ENCODE measurements at places on chromosomes 3 and 15.

DNA sequence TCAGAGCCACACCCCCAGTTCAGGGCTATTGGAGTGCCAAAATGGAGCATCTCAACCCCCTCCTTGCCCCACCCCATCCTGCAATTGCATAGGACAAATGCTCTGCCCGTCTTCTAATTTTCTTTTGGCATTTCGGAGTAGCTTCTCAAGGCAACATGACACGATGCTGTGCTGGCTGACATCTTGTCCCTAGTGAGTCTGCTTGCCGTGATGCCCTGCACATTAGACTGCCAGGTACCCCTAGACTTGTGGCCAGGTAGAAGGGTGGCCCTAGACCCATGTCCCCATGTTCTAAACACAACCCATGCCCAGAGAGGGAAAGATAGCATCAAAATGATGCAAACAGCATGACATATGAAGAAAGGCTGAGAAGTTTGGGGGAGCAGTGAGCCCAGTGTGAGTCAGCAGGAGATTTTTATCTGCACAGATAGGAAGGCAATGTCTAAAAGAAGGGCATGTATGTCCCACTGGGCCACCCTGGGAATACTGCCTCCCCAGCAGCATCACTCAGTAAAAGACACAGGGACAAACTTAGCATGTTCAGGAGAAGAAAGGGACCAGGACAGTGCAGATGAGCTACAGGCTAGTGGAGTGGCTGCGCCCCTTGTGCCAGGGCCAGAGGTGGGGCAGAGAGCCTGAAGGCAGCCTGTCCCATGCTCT lies 36.8 kb downstream of the CA12 start:
- no peak for DNase-seq

DNA sequence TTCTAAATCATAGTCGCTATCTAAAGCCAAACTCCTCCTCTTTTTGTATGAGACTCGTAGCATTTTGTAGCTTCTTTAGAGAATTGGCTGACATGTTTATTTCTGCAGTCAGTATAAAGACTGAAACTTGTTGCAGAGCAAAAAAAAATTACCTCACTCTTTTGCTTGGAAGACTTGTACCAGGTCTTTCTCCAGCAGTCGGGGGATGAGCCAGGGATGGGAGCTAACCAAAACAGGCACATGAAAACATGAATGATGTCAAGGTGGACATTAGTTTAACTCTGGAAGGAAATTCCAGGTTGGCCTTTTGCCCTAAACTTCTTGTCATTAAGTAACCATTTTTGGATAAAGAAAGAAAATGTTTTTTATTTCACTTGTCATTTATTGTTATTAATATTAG lies 47.0 kb upstream of the SCAANT1 start:
- no peak for DNase-seq

- no peak for DNase-seq
Observed at GRCh38 chr3:124316034-124316287, 324.0 kb upstream of the ROPN1 start.

DNA sequence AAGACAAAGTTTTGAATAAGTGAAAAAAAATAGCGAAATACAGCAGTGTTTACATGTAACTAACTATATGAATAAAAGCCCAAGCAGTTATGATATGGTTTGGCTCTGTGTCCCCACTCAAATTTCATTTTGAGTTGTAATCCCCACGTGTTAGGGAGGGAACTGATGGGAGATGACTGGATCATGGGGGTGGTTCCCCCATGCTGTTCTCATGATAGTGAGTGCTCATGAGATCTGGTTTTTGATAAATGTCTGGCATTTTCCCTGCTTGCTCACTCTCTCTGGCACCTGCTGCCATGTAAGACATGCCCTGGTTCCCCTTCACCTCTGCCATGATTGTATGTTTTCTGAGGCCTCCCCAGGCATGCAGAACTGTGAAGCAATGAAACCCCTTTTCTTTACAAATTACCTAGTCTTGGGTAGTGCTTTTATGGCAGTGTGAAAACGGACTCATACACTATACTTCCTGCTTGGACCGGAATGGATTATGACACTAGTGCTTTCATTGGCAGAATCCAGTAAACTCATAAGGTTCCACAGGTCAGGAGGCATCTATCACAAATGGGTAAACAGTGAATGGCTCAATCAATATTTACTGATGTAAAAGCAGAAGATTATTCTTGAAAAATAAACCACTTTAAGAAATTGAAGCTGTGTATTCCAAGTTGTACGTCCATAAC lies 192.1 kb downstream of the CBLB start:
- no peak for DNase-seq

DNA sequence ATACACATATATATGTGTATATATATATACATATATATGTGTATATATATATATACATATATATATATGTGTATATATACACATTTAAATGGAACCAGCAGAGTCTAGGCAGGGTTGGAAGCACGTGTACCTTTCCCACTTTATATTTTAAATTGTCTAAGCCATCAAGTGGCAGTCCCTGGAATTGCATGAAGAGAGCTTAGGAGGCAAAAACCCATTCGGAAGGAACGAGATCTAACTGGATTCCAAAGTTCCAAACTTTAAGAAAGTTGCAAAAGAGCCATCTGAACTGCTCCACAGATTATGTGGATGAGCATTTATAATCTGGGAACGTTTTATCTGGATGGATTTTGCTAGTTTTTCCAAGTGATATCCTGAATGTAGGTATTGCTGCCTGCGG lies 186.5 kb downstream of the FOXP1 start:
- DNase-seq, result peak; percentile 79

- no peak for DNase-seq
Observed at GRCh38 chr3:124168271-124168670, 176.3 kb upstream of the ROPN1 start.

GRCh38 chr15:88644741-88645140 lies 5.9 kb downstream of the ISG20 start:
- DNase-seq, result no peak

- no peak for DNase-seq
Observed at GRCh38 chr3:160010578-160010977, 21.9 kb downstream of the IL12A start.

DNA sequence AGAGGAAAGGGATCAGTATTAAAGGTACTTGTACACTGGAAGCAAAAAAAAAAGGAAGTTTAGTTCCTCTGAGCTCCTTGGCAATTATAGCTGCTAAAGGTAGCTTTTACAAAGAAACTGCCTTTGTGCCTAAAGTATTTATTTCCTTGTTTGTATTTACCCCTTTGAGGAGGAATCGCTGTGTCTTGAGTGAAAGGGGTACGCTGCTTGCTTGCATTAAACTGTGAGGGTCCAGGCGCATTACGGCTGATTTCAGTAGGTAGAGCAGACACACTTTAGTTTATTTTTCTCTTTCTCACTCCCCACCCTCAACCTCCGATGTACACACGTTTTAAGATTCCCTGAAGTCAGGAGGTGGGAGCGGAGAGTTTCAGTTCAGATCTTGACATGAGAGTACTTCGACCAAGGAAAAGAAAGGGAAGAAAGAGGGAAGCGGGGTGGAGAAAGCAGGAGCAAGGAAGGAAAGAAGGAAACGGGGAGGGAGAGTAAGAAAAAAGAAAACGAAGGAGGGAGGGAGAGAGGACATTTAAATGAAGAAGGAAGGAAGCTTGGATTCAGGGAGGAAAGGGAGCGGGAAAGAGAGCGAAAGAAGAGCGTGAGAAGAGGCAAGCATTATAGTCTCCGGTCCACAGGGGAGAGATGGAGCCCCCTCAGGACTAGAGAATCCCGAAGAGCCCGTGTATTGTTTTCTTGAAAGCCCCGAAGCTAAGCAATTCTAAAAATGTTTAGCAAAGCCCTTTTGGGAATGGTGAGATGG lies 1.2 kb upstream of the MME start:
- DNase-seq, result no peak

DNA sequence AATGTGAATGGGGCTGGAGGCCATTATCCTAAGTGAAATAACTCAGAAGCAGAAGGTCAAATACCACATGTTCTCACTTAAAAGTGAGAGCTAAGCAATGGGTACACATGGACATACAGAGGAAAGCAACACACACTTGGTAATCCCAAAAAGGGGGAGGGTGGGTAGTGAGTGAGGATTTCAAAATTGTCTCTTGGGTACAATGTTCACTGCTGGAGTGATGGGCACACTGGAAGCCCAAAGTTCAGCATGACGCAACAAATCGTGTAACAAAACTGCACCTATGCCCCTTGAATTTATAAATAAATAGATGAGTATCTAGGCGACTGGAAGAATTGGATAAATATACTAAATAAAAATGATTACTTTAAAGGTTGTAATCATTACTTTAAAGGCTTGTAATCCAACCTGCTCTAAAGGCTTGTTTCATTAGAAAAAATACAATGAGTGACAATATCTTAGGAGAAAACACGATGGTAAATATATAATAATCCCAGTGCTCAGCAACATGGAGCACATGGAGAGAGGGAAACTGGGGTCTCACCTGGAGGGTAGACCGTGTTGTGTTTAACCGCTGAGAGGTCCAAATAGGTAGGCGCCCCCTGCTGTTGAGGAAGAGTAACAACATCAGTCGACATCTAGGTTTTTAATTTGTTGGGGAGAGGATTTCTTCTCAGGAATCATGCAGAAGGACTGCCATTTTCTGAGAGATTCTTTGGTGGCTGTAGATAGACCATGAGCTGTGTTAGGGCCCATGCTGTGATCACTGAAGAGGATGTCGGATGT lies 78.5 kb upstream of the ROBO1 start:
- no peak for DNase-seq

GRCh38 chr15:93126599-93126998 lies 37.6 kb upstream of the RGMA start:
- no peak for DNase-seq

DNA sequence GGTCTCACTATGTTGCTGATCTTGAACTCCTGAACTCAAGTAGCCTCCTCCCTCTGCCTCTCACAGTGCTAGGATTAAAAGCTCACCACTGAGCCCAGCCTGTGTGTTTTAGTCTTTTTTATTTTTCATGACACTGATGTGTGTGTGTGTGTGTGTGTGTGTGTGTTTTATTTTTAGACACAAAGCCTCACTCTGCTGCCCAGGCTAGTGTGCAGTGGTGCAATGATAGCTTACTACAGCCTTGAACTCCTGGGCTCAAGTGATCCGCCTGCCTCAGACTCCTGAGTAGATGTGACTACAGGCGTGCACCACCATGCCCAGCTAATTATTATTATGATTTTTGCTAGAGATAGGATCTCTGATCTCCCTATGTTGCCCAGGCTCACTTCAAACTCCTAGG lies 23.3 kb upstream of the CTSH start:
- no peak for DNase-seq

GRCh38 chr3:121736112-121736511 lies 13.4 kb downstream of the GOLGB1 start:
- no peak for DNase-seq

DNA sequence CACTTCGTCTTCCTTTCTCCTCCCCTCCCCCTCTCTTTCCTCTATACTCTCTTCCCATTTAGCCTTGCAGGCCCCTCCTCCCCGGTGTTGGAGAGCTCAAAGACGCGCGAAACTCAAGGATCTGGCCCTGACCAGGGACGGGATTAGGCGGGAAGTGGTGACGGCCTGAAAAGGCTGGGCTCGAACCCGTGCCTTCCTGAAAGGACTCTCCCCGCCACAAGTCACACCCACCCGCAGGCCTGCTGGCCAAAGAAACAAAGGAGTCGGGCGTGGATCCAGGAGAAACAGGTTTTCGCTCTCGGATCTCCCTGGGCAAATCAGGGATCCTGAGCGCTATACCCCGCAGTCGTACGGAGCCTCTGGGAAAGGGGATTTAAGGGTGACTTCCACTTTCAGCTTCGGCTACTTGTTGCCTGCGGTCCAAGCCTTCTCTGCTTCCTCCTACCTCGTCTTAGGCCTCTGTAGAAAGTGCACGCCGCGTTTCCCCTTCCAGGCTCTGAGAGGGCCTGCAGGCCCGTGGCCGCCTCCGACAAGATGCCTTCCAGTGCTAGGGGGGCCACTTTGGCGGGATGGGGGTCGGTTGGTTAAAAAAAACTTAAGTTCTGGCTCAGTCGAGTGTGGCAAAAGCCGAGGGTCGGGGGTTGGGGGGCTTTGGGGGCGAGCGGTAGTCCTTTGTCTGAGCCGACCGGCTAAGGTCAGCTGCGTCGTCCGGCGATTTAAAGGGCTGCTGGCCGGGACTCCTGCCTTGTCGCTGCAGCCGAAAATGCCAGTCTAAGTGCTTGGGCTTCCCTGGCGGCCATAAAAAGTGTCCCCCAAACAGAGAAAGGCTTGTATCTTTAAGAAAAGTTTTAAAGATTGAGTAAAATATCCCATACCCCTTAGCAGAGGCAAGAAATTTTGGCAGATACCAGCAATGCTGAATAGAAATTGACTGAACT lies 8.2 kb downstream of the ZIC4 start:
- DNase-seq, result no peak

- no peak for DNase-seq
Observed at GRCh38 chr3:64467255-64467944, 220.4 kb downstream of the ADAMTS9 start.

DNA sequence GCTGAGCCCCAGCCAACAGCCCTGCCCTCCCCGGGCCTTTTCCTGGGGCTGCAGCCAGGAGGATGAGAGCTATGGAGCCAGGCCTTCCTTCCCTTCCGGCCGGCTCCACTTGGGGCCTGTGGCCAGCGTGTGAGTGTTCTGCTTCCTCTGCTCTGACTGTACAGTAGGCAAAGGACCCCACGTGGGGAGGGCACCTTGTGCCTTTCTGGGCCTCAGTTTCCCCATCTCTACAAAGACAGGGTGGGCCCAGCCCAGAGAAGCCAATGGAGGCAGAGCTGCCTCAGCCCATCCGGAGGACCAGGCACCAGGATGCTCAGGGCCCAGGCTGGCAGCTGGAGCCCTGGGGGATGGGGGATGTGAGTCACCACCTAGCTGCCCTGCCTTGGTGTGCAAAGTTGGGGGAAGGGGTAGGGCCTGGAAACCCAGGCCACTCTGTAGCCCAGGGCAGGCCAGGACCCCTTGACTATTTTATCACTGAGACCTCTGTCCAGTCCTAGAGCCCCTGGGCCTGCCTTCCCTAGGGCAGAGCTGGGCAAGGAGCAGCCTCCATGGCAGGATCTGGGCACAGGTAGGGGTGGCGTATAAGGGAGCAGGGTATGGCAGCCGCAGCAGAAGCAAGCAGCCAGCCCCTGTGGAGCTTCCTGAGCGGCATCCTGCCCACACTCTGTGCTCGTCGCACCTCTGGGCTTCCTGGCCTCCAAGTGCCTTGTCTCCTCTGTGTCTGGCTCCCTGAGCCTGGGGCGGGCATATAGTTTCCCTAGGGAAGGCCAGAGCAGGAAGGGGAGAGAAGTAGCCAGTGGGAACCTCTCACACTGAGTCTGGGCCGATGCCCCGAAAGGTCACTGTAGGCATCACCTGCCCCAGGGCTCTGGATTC lies 1.8 kb downstream of the PSTPIP1 start:
- DNase-seq, result peak; percentile 71

DNA sequence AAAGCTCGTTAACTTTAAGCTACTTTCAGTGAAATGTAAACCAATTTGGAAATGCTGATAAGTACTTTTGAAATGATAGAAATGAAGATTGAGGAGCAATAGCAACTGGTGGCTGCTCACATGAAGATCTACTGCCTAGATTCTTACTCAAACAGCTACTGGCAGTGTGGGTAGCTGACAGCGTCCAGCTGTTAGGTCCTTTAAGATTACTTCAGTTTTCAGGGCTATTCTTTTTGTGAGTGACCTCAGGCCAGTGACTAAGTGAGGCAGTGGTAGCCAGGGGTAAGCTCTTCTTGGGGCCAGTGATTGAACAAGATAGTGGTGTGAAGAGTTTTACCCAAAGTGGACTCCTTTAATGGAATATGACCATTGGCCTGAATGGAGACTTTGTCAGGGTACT lies 41.3 kb downstream of the NECTIN3 start:
- no peak for DNase-seq

GRCh38 chr3:88957711-88958439 lies 149.5 kb upstream of the EPHA3 start:
- no peak for DNase-seq

GRCh38 chr3:184378651-184379357 lies 797 bp upstream of the THPO start:
- no peak for DNase-seq
